Endodermal cell (in vitro differentiated cells): ENCODE measurements at places on chromosomes 7 and 10. TPM values are rescaled to one million over a fixed set of nuclear protein-coding genes. Genes with fewer than 3 reads are reported as not detected.

The CREM gene
- total RNA-seq, result 32.8 to 36.1 TPM (median 35.3 TPM) in 3 replicates

The LRRC61 gene
- 26.6 and 27.0 TPM in 2 replicates for total RNA-seq

The GLI3 gene
- total RNA-seq, result 7.8 to 12.4 TPM (median 10.2 TPM) in 3 replicates

DNA sequence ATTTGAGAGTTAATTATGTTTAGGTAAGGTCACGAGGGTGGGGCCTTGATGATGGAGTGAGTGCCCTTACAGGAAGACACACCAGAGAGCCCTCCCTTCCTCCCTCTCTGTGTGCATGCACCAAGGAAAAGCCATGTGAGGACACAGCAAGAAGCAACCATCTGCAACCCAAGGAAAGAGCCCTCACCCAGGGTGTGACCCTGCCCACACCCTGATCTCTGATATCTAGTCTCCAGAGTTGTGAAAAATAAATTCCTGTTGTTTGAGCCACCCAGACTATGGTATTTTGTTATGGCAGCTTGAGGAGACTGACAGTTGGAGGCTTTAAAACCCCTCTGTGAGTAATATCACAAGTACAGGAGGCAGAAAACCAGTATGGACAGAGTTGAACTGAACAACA, 15.0 kb upstream of the MCM10 start:
- no peak for DNase-seq

DNA sequence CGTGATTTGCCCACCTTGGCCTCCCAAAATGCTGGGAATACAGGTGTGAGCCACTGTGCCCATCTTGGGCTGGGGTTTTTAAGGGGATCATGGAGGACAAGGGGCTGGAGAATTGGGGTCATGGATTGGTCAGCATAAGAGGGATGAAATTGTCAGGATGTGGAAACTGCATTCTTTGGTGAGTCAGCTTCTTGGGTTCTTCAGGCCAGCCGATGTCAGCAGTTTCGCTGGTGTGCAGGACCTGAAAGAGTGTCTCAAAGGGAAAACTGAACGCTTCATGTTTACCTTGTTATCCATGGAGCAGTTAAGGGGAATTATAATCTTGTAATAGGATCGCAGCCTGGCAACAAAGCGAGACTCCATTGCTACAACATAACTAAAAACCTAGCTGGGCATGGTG, 13.0 kb downstream of the GALNT17 start:
- DNase-seq, result no peak
